ENCODE measurements at places on chromosomes 3 and 15.

DNA sequence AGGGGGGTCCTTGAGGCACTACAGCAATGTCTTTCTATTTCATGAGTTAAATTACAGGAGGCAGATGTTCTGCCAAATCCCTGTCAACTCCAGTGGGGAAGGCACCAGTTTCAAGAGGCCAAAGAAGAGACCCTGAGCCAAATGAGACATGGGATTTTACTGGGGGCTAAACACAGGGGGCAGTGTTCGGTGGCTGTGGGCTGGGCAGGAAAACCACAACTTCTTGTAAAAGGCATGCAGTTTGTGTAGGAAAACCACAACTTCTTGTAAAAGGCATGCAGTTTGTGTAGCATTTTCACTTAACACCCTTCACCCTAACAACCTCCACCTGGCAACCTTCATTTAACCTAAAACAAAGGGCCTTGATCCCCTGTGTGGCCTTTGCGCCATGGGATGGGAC, 61.0 kb downstream of the POLR2M start:
- no peak for DNase-seq

- DNase-seq, result no peak
Measured at GRCh38 chr15:84973492-84974460, 7.9 kb upstream of the PDE8A start.

DNA sequence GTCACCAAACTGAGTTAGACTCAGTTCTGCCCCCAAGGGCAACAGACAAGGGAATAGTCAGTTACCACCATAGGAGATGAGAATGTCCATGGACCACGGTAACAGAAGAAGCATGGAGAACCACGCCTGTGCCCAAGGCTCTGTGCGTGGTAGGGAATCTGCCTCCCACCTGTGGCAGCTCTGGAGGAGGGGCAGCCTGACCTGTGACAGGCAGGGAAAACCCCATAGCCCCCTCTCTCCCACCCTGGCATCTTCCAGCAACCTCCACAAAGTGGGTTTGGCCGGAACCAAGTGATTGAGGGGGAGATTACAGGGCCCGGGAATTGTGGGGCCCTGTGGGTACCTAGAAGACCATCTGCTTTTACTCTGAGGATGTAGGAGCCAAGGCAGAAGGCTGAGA, 14.3 kb upstream of the LTF start:
- DNase-seq, result no peak

GRCh38 chr3:197010556-197011351, 18.9 kb downstream of the MELTF start:
- no peak for DNase-seq

- no peak for DNase-seq
Measured at GRCh38 chr3:9777694-9778021, 7.9 kb upstream of the CAMK1 start.

DNA sequence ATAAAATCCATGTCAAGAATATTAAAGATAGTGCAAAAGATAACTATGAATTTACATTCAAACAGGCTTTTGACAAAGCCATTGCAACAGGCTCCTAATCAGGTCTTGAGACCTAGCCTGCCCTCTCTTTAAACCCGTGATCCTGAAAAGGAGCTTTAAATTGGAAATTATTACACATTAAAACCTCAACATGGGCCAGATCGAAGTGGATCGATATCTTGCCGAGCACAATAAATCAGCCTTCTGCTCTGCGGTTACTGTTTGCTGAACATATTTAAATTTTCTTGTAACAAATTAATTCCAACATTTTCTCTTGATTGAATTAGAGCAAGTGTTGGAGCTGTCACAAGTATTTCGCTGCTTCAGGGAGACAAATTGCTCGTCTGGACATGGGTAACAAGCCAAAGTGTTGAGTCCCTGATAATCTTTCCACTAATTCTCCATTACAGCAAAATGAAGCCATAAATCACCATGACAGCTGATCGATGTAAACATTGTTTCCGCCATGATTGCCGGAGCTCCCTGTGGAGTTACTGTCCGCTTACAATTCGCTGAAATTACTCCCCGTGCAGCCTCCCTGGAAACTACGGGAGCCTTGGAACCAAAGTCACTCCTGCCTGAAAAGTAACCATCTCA, 47.6 kb downstream of the SHOX2 start:
- DNase-seq, result no peak

DNA sequence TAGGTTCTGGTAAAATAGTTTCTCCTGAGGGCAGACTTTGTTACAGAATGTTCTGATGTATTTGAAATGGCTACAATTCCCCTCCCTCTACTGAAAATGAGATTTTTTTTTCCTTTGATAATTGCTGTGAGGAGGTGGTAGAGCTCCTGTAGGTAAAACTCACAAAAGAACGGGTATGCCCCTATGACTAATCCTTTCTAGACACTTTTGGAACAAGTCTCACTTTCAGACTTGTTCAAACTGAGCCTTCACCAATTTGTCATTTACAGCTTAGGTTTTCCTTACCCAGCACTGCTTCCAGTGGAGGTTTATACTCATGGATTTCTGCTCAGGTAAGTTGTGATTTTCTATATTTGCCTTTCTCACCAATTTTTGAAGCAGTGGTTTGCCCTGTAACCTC, 115.6 kb downstream of the NLGN1 start:
- DNase-seq, result no peak

DNA sequence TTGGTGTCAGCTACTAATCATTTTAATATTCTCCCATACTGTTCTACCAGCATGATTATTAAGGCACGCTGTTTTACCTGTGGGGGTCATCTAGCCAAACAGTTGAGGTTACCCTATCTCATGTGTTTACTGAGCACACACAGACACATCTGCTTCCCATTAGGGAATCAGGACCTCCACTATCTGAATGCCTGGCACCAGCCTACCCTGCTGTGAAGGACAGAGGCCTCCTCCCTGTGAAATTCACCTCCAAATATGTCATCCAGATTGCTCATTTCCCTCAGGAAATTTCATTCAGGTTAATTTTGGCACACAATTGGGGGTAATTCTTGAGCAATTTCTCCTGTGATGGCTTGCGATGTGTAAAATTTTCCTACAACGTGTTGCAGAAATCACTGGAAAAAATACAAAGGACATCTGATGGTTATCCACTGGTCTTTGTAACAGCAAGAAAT, 155.6 kb upstream of the NR2E3 start:
- DNase-seq, result no peak

GRCh38 chr3:17744693-17745092, 2.3 kb upstream of the TBC1D5 start:
- no peak for DNase-seq

- DNase-seq, result no peak
Measured at GRCh38 chr3:188452158-188452772, 298.3 kb downstream of the LPP start.

- no peak for DNase-seq
Measured at GRCh38 chr3:97691354-97691753, 73.2 kb upstream of the ARL6 start.

- DNase-seq, result no peak
Measured at GRCh38 chr3:190294030-190294429, 28.2 kb downstream of the CLDN1 start.

DNA sequence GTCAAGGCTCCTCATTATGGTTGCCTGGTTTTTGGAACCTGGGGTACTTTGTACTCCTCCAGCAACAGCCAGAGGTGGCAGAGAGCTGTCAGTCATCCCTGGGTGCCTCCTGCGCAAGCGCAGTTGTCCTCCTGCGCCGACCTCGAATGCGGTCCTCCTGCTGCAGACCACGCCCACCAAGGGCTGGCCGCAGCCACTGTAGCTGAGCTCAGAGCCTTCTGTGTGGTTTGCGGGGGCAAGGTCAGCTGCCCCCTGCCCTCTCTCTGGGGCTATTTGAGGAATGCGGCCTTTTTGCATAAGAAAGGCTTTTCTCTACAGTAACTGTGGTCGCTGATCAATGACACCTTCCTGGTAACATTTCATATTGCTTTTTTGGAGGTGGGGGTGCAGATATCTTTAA, 131.3 kb upstream of the SNRPN start:
- no peak for DNase-seq

- no peak for DNase-seq
Measured at GRCh38 chr3:64319391-64319790, 94.1 kb upstream of the PRICKLE2 start.

GRCh38 chr3:31876331-31876730, 104.7 kb downstream of the OSBPL10 start:
- DNase-seq, result no peak

- DNase-seq, result no peak
Measured at GRCh38 chr3:138412821-138413551, 21.4 kb upstream of the ESYT3 start.

DNA sequence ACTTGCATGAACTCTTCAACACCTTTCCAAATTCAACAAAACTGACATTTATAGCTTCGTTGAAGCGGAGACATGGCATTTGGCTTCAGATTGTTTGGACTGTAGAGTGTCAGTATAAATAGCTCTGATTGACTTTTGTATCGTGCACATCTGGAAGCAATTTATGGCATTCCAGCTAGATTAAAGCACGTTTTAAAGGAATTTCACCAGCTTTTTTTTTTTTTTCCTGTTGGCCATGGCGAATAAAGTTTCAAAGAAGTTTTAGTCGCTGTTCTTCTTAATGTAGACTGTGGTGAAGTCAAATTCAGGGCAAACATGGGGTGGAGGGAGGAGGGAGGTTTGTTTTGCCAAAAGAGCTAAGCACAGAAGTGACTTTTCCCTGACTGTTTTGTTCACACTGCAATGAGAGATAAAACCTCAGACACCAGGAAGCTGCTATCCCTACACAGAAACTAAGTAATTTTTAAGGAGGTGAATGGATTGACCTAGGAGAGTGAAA, 391.0 kb upstream of the RARB start:
- no peak for DNase-seq

DNA sequence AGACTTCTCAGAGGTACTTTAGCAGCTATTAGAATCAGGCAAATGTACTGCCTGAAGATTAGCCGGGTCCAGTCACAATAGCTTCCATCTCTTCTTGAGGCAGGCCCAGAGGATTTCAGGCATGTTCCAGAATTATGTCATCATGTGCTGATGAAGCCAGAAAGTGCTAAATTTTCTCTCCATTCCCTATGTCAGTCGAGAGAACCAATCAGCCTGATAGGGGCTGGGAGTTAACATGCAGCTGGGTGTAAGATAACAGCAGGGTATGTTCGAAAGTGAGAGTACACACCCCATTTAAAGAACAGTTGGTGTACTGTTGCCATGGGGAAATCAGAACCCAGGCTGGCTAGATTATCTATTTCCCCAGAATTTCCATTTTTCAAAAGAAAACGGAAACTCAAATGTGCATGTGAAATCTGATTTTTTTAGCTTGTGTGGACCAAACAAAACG, 48.7 kb downstream of the MYH15 start:
- DNase-seq, result no peak

DNA sequence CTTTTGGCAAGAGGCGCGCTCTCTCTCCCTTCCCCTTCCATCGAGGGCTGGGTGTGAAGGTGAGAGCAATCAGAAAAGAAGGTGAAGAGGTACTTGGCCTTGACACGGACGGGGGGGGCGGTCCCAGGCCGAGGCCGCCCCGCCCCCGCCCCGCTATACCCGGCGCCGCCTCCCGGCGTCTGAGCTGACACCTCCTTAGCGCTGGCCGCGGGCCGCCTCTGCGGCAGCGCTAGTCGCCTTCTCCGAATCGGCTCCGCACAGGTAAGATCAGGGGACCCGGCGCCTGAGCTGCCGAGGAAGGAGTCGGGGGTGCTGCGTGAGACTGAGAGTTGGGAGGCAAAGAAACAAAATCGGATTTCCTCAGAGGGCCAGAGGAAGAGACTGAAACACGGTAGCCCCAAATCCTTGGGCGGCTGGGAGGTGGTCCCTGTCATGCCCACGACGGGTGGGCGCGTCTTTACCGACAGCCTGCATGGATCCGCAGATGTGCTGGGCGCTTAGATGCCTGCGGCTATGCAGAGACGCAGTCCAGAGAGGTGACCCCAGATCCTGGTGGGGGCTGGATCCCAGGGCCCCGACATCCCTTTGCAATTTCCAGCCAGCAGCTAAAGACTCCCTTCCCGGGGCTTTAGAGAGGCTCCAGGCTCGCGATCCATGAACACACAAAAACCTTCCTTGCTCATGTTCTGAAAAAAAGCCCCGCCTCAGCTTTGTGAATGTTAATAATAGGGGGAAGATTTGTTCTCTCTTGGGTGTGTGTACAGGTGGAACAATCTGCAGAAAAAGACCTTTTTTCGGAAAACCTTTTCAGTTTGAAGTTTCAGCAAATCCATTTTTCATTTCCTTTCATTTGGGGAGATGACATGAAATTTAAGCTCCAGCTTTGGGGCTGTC, at the start of gene ENTPD3:
Gene ENTPD3 (plus strand): TSS at position 184 of the 894 bp plus-strand sequence. CDS start 874 bp downstream, outside the sequence.
- no peak for DNase-seq

GRCh38 chr15:82916161-82916952, 36.2 kb downstream of the HOMER2 start:
- no peak for DNase-seq

GRCh38 chr3:152621006-152621868, 213.7 kb upstream of the P2RY1 start:
- DNase-seq, result no peak

DNA sequence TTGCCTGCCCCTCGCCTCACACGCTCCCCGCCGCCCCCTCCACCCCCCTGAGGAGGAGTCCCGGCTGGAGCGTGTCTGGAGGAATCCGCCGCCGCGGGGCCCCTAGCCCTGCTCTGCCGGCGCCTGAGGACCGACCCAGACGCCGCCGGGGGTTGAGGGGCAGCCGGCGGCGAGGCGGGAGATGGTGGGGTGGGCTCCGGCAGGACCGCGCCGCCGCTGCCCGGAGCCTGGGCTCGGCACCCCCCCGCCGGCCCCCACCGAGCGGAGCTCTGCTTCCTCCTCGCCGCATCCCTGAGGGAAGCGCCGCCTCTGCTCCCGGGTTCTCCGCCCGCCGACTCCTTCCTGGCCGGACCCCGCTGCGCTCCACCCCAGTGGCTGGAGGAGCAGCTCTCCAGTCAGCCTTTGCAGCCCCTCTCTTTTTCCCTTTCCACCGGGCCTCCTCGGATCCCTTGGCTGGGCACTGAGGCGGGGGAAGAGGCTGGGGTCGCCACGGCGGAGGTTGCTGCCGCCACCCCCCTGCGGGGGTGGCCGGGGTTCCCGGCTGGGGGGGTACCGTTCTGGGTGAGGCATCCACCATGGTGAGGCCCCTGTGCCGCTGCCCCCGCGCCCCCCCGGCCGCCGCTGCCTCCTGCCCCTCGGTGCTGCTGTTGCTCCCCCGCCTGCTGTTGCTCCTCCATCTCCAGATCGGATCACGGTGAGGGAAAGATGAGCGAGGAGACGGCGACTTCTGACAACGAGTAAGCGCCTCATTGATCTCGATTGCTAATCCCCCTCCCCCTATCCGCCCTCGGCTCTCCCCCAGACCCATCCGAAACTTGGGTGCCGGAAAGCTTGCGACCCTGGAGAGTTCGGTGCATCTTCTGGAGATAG, at the start of gene SPRED1:
Gene SPRED1 (plus strand): TSS at position 356 of the 870 bp plus-strand sequence. CDS start 350 bp downstream, at position 706.
- no peak for DNase-seq

GRCh38 chr15:31130576-31131237, 29.2 kb upstream of the TRPM1 start:
- no peak for DNase-seq

- DNase-seq, result no peak
Measured at GRCh38 chr15:78073046-78073787, 4.3 kb downstream of the TBC1D2B start.

- DNase-seq, result no peak
Measured at GRCh38 chr15:80514071-80514780, 110.0 kb downstream of the ARNT2 start.

DNA sequence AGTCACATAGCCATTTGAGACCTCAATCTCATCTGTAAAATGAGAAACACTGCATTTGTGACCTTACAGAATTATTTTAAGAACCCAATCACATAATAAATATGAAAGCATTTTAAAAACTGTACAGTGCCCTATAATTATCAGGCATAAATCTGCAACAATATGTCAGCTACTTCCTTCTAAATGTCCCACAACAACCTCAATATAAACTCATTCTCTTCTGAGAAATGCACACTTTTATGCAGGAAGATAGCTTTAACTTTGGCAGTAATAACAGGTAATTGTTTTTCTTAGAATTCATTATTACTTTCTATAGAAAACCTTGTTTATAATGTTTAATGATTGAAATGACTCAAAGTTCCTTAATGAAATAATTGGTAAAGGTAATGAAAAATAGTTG, 400.7 kb upstream of the AGTR1 start:
- no peak for DNase-seq
